Activated naive CD8-positive, alpha-beta T cell treated with anti-CD3 and anti-CD28 coated beads for 36 hours (primary cell): ENCODE measurements at places on chromosomes 16 and 17.

DNA sequence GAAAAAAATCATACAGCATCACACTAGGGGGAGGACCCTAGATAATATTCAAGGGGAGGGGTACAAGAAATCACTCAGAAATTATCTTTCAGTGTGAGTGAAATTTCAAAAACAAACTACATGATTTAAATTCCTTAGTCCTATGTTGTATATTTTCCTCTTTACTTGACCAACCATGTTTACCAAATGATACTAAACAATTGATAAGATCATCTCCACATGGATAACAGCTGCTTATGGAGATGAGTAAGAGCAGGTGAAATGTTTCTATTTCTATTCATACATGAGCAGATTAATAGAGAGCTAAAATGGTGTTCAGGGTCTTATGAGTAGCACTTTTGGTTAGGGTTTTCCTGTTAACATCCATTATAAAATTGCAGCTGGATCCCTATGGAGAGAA is 7.3 kb upstream of the VAT1L start:
- DNase-seq = no peak

- DNase-seq = no peak
Measured at GRCh38 chr17:77720946-77721845, 237.3 kb upstream of the TNRC6C start.

DNA sequence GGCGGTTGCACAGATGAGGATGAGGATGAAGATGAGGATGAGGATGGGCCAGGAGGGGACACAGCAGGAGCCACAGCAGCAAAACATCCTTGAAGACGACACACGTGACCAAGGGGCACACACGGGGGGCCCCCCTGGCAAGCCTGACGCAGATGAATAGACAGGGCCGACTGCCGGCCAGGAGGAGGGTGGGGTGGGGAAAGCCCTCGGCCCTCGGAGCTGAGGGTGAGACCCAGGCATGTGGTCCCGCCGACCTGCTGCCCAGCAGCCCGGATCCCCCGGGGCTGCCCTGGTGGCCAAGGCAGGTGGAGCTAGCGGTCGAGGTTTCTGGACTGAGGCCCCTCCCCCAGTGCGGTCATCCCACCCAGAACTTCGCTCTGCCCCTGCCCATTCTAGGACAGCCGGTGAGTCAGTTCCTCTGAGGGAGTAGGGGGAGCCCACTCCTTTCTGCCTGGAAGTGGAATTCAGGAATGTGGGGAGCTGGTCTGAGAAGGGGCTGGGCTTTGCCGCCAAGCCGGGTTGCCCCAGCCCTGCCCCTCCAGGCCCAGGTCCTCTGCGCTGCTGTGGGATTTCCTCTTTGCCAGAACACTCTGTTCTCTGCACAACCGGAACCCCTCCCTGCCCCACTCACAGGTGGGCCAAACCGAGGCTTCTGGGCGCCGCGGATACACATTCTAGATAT is 9.9 kb downstream of the CYGB start:
- peak; percentile 46 for DNase-seq

DNA sequence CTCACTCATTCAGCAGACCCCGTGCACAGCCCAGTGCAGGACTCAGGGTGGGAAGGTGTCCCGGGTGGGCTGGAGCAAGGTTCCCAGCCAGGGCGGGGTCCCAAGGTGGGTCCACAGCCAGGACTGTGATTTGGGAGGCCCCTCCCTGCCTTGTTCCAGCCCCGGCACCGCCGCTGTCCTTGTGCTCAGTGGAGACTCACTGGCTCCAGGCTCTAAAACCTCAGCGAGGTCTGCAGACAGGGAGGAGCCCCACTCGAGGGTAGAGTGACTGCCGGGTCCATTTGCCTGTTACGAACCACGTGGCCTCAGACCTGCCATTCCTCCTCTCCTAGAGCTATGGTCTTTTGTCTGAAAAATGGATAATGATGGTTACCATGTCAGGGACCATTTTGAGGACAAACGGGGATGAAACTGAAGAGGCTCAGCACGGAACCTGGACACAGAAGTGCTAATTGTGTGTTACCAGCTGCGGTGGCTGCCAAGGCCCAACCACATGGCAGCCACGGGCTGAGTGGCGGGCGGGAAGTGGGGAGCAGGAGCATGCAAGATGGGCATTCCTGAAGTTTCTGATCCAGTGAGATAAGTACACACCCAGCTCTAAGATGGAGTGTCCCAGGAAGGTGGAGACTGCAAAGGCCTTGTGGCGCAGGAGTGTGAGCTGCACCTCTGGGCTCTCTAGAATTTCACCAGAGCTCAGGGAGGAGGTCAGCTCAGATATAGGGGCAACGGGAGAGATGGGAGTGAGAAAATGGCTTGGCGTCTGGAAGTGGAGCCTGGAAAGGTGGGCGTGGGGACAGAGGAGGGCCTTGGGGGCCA is 317.6 kb downstream of the SEC14L1 start:
- no peak for DNase-seq

- no peak for DNase-seq
Measured at GRCh38 chr16:79150151-79150550, 450.4 kb downstream of the MAF start.

- no peak for DNase-seq
Measured at GRCh38 chr16:30951193-30951592, 2.3 kb downstream of the ORAI3 start.

DNA sequence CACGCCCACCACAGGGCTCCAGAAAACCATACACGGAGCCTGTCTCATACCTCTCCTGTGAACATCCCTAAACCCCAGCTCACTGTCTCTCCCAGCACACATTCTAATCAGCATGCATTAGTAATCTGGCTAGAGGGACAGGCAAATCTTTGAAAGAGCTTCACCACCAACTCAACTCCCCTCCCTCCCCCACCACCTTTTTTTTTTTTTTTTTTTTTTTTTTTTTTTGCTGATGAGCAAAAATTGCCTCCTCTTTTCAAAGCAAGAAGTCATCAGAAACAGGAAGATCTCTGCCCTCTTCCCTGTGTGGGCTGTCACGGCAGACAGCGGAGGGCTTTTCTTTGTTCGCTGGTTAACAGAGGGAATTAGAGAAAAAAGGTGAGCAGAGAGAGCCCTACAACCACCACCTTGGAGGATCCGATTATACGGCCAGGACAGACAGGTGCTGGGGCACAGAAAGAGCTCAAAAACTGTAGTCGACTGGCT is 19.9 kb downstream of the GAS7 start:
- no peak for DNase-seq

DNA sequence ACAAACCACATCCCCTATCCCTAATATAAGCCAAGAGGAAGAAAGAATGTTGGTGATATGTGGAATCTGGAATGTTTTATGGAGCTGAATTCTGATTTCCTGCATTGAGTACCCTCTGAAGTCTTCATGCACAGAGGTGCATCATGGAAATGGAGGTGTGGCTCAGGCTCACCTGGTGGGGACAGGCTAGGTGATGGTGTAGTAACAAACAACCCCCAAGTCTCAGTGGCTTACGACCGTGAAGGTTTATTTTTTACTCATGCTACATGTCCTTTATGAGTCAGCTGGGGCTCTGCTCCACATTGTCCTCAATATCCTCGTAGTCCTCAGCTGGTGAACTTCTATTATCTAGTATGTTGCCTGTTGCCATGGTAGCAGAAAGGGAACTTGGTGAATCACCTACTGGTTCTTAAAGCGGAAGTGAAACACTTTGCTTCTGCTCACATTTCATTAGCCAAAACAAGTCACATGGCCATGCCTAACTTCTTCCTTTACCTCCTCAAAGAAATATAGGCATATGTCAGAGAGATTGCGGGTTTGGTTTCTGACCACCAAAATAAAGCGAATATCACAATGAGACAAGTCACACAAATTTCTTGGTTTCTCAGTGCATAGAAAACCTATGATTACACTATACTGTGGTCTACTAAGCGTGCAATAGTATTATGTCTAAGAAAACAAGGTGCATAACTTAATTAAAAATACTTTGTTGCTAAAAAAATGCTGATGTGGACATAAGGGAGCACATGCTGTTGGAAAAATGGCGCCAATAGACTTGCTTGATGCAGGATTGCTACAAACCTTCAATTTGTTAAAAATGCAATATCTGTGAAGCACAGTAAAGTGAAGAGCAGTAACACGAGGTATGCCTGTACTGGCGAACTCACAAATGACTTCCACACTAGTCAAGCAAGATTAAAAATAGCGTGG is at the start of gene PMFBP1:
Gene PMFBP1 (minus strand): TSS at position 51 of the 930 bp plus-strand sequence. CDS start 947 bp downstream, outside the sequence.
- DNase-seq = peak; percentile 29

- DNase-seq = peak; percentile 30
Measured at GRCh38 chr16:89863741-89864526, 9.5 kb upstream of the TCF25 start.

DNA sequence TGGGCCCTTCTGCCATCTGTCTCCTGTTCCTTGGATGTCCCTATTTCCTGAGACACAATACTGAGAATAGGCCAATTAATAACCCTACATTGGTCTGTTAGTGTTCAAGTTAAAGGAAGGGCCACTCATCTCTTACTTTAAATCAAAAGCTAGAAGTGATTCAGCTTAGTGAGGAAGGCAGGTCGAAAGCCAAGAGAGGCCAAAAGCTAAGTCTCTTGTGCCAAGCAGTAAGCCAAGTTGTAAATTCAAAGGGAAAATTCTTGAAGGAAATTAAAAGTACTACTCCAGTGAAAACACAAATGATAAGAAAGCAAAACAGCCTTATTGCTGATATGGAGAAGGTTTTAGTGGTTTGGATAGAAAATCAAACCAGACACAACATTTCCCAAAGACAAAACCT is 28.8 kb downstream of the ANKFN1 start:
- DNase-seq = no peak

DNA sequence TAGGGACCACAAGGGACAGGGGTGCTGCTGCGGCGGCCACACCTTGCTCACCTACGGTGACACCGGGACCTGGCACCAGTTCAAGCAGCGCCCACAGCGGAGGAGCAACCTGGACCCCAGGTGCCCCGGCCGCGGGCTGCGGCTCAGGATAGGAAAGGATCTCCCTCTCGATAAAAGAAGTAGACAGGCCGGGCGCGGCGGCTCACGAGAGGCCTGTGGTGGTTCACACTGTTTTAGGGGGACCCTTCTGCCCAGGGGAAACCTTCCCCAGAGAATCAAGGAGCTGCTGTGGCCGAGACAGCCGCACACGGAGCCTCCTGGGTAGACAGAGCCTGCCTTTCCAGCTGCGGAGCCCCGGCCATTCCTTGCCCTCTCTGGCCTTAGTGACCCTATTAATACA is 17.9 kb upstream of the ATP2A3 start:
- DNase-seq = no peak
